ENCODE measurements at places on chromosomes 6 and 20.

DNA sequence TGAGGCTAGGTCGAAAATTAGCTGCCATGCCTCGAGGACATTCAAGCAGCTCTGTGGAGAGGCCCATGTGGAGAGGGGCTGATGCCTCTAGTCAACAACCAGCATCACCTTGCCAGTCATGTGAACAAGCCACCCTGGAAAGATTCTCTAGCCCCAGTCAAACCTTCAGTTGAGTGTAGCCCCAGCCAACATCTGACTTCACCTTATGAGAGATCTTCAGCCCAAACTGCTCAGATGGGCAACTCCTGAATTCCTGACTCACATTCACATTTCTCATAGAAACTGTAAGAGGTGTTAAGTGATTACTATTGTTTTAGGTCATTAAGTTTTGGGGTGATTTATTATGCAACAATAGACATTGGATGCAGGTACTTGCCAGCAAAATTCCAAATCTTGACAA is 44.9 kb downstream of the GJA10 start:
- DNase-seq = no peak

- DNase-seq = peak; percentile 42
Observed at GRCh38 chr6:107877968-107878367, 53.9 kb upstream of the SCML4 start.

DNA sequence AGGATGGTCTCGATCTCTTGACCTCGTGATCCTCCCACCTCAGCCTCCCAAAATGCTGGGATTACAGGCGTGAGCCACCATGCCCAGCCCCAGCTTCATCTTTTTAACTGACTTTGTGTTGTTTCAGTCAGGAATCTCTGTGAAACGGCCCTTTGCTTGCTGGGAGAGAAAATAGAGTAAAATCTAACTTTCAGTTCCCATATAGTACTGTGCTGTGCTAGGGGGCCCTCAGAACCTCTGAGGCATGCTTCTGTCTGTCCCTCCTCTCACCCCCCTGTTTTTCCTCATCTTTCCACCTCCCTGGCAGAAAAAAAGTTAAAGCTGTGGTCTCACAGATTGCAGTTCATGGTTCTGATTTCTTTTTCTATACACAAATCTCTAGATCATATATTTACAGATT is 48.4 kb downstream of the LRP11 start:
- no peak for DNase-seq

GRCh38 chr6:52160472-52161104 is 25.6 kb upstream of the IL17A start:
- DNase-seq = no peak

DNA sequence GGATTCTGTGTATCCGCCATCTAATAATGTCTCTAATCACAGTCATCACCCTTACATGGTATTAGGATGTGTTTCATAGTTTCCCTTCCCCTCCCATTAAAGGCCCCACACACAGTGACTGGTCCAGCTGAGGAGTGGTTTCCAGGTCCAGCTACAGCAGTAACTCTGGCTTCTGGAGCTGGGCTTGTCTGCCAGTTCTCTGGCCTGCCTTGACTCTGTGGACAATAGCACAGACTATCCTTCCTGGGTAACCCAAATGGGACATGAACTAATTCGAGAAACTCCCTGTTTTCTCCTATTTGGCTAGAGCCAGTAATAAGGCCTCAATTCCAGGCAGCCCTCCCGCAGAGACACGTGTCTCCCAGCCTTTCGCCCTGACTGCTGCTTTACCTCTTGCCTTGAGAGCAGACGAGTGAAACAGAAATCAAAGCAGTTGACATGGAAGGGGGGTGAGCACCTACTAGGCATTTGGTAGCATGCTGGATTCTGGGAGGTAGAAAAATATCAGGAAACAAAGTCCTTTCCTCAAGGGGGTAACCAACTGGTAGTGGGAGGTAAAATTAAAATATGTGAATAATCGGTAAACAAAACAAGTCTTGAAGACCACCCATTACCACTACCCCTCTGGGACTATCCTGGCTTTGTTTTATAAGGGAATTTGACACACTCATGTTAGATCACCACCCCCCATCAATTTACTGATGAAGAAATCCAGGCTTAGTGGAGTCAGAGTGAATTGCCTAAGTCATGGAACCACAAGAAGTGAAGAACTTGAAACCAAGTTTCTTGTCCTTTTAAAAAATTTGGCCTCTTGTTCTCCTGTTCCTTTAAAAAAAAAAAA is 1.2 kb downstream of the TRAF3IP2 start:
- no peak for DNase-seq

- DNase-seq = no peak
Observed at GRCh38 chr20:8524101-8525016, 392.3 kb downstream of the PLCB1 start.

- no peak for DNase-seq
Observed at GRCh38 chr6:118718903-118719302, 67.5 kb upstream of the CEP85L start.

DNA sequence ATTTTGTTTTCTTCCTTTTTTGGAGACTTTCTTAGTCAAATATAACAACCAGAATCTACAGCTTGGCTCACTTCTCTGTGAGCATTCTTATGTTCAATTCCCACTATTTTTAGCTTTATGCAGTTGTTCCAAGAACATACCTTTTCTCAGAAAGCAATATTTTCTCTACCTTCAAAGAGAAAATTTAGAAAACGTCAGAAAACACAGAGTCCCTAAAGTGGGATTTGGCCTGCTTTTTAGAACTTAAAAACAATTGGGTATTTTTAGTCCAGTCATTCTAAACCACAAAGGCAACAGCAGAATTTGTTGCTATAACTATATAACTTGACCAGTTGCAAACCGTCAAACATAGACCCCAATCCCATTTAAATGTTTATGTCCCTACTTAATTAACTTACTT is 133.1 kb downstream of the MOXD1 start:
- no peak for DNase-seq

- DNase-seq = no peak
Observed at GRCh38 chr20:26169506-26169905, 472.9 kb upstream of the ZNF337 start.

GRCh38 chr6:140485740-140486449 is 1111.4 kb upstream of the CITED2 start:
- DNase-seq = no peak

DNA sequence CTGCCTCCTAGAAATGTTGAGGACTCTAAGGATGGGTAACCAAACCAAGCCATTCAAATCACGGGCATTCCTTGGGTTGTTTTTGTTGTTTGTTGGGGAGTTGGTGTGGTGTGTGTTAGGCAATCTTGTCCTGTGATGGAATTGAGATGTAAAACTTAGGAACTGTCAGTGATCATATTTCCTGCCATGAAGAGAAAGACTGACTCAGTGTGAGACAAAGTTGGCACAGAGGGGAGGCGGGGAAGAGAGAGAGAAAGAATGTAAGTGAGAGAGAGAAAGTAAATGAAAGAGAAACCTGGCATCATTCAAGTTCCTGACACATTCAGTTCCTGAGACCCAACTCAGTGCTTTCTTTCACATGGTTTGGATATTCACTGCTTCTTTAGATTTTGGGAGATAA is 21.6 kb upstream of the FBXO30 start:
- no peak for DNase-seq

DNA sequence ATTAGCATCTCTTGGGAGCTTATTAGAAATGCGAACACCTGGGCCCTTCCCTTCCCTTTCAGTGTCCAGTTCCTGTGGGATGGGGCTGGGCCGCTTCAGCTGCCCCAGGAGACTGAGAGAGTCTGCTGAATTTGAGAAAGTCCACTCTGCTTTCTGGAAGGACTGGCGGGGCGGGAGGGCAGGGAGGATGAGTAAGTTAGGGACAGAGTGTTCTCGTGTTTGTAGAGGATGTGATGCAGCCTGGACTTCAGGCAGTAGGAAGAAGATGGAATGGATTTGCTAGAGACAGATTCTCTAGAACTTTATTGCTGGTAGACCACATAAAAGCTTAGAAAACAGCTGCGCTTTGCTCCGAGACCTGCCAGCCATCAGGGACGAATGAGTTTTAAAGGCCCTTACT is 1.1 kb upstream of the TULP4 start:
- no peak for DNase-seq

DNA sequence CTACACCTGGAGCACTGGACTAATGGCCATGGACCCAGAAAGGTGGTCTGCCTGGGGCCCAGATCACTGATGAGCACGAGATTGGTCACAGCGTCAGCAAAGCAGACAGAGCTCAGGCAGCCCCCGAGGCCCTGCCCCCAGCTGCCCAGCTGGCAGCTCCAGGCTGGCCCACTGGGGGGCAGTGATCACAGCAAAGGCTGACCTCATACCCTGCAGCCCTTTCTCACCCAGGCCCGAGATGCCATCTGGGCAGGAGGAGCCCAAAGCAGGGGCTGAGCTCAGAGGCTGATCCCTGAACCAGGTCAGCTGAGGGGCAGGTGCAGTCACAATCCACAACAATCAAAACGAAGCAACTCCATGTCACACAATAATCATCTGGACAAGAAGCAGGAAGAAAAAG is 4.1 kb downstream of the MAP1LC3A start:
- no peak for DNase-seq

DNA sequence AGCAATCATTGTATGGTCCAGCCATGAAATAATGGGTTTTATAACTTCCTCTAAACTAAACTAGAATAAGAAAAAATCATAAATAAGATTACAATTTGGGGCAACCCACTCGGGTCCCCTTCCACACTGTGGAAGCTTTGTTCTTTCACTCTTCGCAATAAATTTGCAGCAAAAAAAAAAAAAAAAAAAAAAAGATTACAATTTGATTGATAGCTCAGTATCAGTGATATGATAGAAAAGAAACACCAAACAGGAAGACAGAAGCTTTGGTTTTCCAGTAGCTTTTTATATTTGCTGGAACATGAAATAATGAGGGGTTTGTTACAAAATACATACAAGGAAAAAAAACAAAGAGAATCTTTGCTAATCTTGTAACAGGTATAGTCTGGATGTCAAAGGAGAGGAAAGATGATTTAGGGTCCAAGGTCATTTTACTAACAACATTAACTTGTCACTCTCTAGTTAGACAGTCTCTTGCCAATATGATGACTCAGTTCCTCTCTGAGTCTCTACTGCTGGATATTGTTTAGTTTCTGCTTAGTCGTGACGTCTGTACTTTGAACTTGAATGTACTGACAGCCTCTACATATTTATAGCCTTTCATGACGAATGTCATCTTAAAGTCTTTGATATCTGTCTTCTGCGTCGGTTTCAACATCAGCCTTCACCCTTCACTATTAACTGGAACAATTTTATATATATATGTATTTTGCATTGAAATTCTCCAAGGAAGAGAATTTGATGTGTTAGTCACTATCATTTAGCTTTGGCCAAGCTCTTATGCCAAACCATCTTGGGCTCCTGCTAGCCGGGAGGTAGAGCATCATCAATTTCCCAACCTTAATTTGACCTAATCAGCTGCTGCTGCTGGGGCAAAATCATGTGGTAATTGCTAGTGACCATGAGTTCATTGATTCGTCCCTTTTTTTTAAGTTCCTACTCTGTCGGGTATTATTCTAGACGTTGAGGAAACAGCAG is 213.1 kb upstream of the STXBP5 start:
- no peak for DNase-seq

Data from GM06990 (cell line).